Neural crest cell (in vitro differentiated cells): ENCODE measurements at places on chromosomes 13 and 19. TPM values are rescaled to one million over a fixed set of nuclear protein-coding genes. Genes with fewer than 3 reads are reported as not detected.

GRCh38 chr19:1155352-1156304, 18.4 kb downstream of the SBNO2 start:
- DNase-seq = no peak

ZNF180 gene
- total RNA-seq = 14.6 and 16.2 TPM in 2 replicates

COX7A1 gene
- total RNA-seq = not detected in 2 replicates

DNA sequence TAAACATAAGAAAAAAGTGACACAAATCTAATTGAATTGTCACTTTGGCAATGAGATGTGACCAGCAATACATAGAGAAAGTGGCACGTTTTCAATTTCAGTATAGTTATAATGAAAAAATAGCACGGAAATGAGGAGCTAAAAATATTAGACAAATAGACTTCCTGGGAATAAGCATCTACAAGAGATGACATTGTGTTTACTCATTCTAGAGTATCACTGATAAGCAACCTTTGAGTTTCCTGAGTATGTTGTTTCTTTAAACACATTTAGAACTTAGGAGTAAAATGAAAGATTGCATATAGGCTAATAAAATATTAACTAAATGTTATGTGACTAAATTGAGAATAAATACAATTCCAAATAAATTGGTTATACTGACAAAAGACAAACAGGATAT, 207.1 kb upstream of the SLITRK6 start:
- no peak for DNase-seq

CYP4F8 gene
- not detected in 2 replicates for total RNA-seq

RASAL3 gene
- not detected in 2 replicates for total RNA-seq

SMAD9 gene
- 2.2 and 2.6 TPM in 2 replicates for total RNA-seq

UBE2L5 gene
- not detected in 2 replicates for total RNA-seq

DNA sequence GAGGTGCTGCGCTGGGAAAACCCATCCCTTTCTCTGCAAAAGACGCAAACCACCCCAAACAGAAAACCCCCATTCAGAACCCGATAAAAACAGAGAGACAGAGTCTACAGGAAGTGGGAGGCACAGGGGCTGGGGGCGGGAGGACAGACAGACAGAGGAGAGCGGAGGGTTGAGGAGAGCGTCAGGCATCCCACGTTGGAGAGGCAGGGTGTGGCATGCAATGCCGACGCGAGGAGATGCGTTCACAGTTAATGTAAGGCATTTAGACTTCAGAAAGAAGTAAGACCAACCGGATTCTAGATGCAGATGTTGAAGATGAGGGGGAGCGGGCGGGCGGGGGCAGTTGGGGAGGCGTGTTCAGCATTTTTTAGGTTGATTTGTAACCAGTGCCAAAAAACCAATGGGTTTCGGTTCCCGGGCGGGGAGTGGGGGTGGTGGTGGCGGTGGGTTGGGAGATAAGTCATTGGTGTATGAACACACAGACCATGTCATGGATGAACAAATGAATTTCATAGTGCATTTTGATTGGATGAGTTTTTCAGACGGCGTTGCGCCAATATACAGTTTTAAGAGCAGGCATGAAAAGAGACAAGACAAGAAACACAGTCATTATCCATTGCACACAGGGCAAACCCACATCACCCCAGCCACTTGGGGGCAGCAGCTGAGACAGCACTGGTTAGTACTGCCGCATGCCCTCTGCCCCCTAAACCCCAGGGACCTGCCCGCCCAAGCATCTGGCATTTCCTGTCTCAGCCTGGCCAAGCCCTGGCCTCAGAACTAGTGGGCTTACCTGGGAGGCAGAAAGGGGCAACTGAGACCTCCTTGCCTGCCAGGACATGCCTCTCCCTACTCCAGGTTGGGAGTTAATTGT, 91.3 kb downstream of the IER2 start:
- no peak for DNase-seq

GRCh38 chr19:3057275-3057714, 5.0 kb downstream of the TLE5 start:
- no peak for DNase-seq

GRCh38 chr19:1028062-1028926, 1.9 kb downstream of the CNN2 start:
- DNase-seq = no peak

CARM1 gene
- total RNA-seq = 99.6 and 106 TPM in 2 replicates

GRCh38 chr19:8611877-8612806, 1.6 kb upstream of the ADAMTS10 start:
- no peak for DNase-seq

ATG4D gene
- total RNA-seq = 53.3 and 56.7 TPM in 2 replicates

GRCh38 chr19:18340190-18340989, at the start of gene PGPEP1:
Gene PGPEP1, plus strand, starts transcription at chr19:18340598. Its CDS starts 84 bp downstream, at chr19:18340682.
- peak; percentile 60 for DNase-seq

- DNase-seq = no peak
Measured at GRCh38 chr19:2243274-2244124, 5.6 kb upstream of the AMH start.

OR10H1 gene
- total RNA-seq = not detected in 2 replicates

- DNase-seq = no peak
Measured at GRCh38 chr13:42894765-42895243, 97.2 kb downstream of the EPSTI1 start.

EPSTI1 gene
- total RNA-seq = not detected in 2 replicates

GRCh38 chr13:110284779-110285484, 22.0 kb downstream of the COL4A1 start:
- no peak for DNase-seq

ZNF865 gene
- total RNA-seq = 20.3 TPM in 2 replicates

ZNF45 gene
- 21.6 and 22.9 TPM in 2 replicates for total RNA-seq

- DNase-seq = no peak
Measured at GRCh38 chr19:2360833-2361232, 768 bp downstream of the TMPRSS9 start.

DNA sequence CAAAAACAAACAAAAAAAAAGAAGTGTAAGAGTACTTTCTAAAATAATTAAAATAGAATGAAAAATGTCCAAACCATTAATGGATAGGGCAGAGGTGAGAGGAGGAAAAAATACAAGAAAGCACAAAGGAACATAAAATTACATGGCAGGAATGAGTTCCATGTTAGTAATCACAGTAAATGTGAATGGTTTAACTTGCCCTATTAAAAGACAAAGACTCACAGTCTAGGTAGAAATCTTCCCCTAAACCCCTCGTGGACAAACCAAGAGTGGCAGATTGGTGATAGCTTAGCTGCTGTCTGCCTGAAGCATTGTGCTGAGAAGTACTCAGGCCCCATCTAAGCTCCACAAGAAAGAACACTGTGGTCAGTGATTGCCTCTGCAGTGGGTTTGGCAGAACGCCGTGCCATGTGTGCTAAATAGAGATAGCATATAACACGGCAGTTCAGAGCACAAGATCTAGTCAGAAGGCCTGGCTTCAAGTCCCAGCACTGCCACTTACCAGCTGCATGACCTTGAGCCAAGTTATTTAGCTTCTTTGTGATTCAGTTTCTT, 103.5 kb downstream of the DPF1 start:
- no peak for DNase-seq

DNA sequence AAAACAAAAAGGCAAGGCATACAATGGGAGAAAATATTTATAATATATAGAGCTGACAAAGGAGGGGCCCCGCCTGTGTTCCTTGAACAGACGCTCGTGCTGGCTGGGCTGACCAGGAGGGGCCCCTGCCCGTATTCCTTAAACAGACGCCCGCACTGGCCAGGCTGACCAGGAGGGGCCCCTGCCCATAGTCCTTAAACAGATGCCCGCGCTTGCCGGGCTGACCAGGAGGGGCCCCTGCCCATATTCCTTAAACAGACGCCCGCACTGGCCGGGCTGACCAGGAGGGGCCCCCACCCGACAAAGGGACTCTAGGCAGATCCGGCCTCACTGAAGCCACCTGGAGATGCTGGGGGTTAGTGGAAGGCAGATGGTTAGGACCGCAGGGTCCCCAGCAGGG, 9.3 kb downstream of the ADPRHL1 start:
- no peak for DNase-seq

- no peak for DNase-seq
Measured at GRCh38 chr13:20460761-20461160, 64.9 kb downstream of the CRYL1 start.

DNA sequence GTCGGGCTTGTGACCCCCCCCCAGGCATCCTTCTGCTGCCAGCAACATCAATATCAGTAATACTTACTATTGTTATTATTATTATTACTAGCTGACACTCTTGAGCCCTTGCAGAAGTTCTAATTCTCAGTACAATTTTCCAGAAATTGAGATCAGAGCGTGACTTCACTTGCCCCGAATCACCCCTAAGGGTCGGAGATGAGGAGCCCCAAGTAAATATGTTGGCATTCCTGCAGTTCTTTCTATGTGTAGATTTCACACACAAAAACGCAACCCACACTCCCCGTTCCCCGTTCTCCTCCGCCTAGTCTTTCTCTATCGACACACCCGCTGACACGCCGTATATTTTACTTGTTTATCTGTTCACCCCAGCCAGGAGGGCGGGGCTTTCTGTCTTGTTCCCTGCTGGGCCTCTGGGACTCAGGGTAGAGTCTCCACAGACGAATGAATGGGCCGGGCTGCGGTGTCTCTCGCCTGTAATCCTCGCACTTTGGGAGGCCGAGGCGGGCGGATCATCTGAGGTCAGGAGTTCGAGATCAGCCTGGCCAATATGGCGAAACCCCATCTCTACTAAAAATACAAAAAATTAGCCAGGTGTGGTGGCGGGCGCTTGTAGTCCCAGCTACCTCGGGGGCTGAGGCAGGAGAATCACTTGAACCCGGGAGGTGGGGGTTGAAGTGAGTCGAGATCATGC, 14.7 kb downstream of the TLE5 start:
- DNase-seq = peak; percentile 49

DNA sequence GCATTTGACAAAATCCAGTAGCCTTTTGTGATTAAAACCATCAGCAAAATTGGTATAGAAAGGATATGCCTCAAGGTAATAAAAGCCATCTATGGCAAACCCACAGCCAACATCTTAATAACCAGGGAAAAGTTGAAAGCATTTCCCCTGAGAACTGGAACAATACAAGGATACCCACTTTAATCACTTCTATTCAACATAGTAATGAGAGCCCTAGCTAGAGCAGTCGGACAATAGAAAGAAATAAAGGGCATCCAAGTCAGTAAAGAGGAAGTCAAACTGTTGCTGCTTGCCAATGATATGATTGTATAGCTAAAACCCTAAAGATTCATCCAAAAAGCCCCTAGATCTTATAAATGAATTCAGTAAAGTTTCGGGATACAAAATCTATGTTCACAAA, 1510.3 kb downstream of the PCDH9 start:
- DNase-seq = no peak

GRCh38 chr13:95741584-95742563, 64.9 kb downstream of the DNAJC3 start:
- no peak for DNase-seq

DNA sequence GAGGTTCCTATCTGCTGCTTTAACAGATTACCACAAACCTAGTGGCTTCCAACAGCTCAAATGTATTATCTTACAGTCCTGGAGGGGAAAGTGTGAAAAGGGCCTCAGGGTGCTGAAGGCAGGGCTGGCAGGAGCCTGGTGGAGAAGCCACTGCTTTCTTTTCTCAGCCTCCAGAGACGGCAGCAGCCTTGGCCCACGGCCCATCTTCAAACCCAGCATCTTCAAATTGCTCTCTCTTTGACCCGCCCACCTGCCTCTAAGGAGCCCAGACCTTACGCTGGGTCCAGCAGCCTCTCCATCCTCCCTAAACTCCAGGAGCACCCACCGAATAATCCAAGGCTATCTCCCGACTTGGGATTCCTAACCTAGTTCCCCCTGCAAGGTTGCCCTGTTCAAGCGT, 35.6 kb downstream of the C13orf46 start:
- DNase-seq = no peak

GRCh38 chr13:87889254-87889653, 218.1 kb downstream of the SLITRK5 start:
- DNase-seq = no peak

DNA sequence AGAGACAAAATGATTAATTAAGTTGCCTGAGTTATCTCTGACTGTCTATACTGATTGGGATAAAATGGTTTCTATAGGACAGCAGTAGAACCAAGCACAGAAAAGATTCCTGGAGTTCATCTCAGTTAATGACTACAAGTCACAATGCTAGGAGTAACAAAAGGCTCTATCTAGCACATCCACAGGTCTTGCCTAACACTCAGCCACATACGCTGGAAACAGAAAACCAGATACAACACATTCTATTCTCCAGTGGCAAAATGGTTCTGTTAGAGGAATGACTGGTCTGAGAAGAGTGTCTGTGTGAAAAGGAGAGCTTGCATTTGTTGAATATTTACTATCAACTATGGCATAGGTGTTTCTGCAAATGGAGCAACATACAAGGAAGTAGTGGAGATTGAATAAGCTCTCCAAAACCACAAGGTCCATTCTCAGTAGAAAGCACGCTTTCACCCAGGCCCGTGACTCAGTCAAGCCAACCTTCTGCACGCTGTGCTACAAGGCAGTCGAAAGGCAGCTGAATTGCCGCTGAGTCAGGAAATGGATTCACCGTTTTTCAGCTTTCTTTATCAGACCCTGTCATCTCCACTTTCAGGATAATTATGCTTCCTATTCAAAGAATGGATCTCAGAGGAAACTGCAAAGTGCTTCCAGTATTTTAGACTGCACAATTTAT, 761.5 kb downstream of the EFNB2 start:
- no peak for DNase-seq

DNA sequence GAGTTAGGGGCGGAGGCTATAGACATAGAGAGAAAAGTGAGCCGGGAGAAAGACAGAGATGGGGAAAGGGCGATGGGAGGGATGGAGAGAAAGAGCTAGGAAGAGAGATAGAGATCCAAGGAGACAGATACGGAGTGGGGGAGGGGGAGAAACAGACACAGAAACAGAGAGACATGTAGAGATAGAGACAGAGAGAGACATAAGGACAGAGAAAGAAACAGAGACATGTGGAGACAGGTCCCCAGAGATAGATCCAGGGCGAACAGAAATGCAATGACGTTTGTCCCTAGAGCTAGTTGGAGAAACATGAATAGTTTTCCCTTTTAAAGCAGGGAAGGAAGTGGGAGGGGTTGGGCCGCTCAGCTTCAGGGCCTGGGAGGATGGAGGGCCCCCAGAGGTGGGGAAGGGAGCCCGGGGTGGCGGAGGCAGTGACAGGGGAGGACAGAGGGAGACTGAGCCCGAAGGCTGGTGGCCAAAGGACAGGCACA, 4.6 kb downstream of the PPP1R14A start:
- DNase-seq = no peak

GRCh38 chr19:5085566-5085965, 116.7 kb downstream of the KDM4B start:
- no peak for DNase-seq

DNA sequence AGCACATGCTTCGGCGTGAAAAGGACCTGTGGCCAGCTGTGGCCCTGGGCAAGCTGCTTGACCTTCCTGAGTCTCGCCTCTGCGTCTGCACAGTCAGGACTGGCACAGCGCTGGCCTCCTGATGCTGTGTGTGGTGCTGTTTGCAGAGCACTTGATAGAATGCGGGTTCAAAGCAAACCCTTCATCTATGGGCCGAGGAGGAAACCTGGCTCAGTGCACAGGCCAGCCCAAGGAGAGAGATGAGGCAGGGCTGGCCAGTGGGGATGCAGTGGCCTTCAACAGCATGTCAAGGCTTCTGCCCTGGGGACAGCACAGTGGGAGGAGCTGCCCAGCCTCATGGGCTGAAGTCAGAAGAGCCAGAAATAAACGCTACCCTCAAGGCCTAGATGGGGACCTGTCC, 21.3 kb upstream of the VSTM2B start:
- no peak for DNase-seq

- no peak for DNase-seq
Measured at GRCh38 chr13:94181461-94182107, 297.9 kb downstream of the DCT start.

- peak; percentile 63 for DNase-seq
Measured at GRCh38 chr19:58538257-58539168, 5.4 kb upstream of the TRIM28 start.
